ENCODE measurements at places on chromosomes 3 and 15.

- peak; percentile 33 for DNase-seq
Measured at GRCh38 chr3:23685541-23686258, 120.1 kb upstream of the UBE2E1 start.

- DNase-seq, result no peak
Measured at GRCh38 chr15:51255533-51255932, 82.9 kb downstream of the CYP19A1 start.

GRCh38 chr3:183386651-183387050 lies 41.8 kb downstream of the MCF2L2 start:
- DNase-seq, result no peak

DNA sequence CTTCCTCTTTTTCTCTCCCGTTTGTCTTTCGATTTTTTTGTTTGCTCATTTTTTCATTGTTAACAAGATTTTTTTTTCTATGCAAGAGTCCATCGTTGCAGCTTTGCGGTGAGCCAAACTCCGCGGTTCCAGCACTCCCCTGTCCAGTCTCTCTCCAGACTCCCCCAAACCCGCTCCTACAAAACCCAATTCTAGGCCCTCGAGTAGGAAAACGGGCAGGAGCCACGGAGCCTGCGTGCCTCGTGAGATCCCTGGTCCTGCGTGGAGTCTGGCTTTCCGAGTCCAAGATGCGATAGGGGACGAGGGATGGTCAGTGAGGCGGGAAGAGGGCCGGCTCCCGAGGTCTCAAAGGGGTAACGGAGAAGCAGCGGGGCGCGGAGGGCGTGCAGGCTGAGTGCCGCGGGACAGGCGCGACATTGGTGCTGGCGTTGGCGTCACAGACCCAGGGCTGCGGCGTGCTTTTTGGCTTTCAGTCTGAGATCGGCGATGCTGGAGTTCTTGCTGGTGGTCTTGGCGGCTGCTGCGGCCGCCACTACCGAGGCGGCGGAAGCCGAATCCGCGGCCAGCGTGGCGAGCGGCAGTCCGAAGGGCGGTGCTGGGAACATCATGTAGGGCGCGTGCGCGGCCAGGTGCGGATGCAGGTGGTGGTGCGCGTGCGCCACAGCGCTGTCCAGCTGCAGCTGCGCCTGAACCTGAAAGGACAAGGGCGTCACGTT lies 8.5 kb downstream of the SHOX2 start:
- peak; percentile 34 for DNase-seq

DNA sequence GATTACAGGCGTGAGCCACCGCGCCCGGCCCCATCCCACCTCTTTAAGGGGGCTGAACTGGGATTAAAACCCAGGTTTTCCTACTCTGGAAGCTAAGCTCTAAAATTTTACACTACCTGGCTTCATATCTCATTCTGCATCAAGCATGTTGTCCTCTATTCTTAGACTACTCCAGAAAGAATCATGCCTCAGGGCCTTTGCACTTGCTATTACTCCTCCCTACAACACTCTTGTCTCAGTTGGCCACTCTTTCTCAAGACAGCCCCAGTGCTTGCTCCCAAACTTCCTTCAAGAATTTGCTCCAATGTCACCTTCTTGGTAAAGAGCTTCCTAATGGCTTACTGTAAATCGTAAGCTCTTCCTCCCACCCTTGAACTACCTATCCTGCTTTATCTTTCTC lies 521.7 kb downstream of the MAGI1 start:
- DNase-seq, result no peak

DNA sequence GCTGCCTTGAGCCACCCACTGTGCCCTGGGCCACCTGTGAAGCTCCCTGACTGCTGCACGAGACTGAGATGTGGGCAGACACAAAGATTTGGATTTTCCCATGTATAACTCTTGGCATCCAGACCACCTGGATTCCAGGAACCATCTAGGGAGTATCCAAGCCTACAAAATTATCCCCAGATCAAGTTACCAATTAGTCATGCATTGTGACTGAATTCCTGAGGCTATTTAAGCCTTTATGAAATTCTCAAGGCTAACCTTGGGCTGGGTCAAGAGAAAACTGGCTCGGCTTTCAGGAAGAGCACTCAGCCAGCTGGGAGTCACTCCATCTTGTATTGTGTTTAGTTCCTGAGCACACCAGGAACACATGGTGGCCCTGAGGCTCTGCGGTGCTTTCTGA lies 13.3 kb upstream of the ATP13A5 start:
- DNase-seq, result no peak

DNA sequence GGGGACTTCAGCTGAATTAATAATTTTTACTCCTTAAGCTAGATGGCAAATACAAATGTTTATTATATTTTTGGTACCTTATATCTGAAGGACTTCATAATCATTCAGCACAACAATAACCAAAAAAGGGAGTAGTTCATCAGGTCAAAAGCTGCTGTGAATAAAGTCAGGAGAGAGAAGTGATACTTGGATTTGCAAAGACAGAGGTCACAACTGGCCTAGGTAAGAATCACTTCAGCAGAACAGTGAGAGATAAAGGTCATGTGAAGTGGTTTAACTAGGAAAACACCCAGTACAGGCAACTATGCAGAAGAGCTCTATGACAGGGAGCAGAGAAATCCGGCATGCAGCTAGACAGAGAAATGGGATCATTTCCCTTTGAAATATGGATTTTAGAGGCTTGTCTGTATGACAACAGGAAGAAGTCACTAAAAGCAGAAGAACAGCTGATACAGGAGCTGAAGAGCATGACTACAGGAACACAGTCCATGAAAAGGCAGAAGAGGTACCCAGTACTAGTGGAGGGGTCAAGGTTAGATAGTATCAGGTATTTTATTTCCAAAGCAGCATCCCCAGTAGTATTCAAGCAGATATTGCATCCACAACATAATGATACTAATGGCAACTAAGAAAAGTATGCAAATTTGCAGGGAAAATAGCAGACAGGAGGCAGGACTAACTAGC lies 25.7 kb downstream of the ZMAT3 start:
- DNase-seq, result no peak

GRCh38 chr15:84748274-84749110 lies at the start of gene ZNF592:
ZNF592 (plus strand) TSS chr15:84748592; CDS start chr15:84782676, 34,084 bp downstream.
- DNase-seq, result peak; percentile 91

GRCh38 chr15:58771621-58772250 lies 634 bp downstream of the MINDY2 start:
- DNase-seq, result peak; percentile 41

- no peak for DNase-seq
Measured at GRCh38 chr3:109081746-109082510, 36.0 kb downstream of the MORC1 start.

GRCh38 chr3:195186041-195186709 lies 84.8 kb downstream of the XXYLT1 start:
- DNase-seq, result no peak

GRCh38 chr3:40623567-40623966 lies 98.8 kb downstream of the ZNF621 start:
- no peak for DNase-seq

GRCh38 chr3:43994657-43995546 lies 246.8 kb upstream of the TOPAZ1 start:
- DNase-seq, result peak; percentile 42

GRCh38 chr3:107848351-107848915 lies 242.4 kb downstream of the CD47 start:
- DNase-seq, result no peak

DNA sequence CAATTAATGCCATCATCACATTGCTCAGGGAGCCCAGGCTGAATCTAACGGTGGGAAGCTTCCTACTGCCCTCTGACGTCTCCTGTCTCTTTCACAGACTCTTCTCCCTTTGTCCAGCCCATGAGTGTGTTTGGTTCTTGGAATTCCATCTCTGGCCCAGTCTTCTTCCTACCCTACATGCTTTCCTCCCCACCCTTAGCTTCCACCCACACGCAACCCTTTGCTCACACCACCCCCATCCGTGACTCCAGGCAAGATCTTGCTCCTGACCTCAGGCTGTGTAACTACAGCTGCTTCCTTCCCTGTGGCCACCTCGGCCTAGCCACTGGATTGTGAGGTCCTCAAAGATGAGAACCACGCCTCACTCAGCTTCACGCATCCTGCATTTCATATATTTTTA lies 72.3 kb upstream of the THBS1 start:
- no peak for DNase-seq

DNA sequence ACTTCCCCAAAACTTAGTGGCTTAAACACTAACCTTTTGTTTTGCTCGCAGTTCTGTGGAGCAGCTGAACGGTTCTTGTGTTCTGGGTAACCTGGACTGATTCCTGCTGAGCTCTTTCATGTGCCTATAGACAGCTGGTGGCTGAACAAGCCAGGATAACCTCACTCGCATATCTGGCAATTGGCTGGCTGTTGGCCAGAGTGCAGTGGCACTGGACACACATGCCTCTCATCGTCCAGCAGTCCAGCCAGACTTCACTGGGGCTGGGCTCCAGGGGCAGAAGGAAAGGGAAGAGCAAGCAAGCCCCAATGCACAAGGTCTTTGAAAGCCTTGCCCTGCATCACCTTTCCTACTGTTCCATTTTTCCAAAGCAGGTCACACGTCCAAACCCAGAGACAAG lies 53.6 kb upstream of the GATA2 start:
- no peak for DNase-seq

DNA sequence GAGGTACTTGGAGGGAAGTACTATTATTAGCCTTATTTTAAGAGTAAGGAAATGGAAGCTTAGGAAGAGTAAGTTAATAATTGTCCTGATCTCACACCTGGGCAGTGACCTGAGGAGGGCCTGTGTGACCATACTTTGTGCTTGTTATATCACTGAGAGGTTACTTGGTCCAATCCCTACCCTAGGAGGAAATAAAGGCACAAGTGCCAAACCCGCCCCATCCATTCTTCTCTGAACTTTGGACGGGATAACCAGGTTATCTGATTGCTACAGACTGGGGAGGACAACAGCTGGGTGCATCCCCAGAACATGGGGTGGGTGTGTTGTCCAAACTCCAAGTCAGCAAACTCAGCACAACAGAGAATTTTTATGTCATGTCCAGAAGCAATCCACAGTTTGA lies 77.7 kb upstream of the NR2E3 start:
- DNase-seq, result no peak

Measured in frontal cortex (tissue), 4 donors.